Endothelial cell (in vitro differentiated cells): ENCODE measurements at places on chromosomes 7 and 10.
A peak's percentile ranks its signal among the peaks of the same experiment; 100 is the strongest.

- DNase-seq, result no peak
These were observed 12.4 kb downstream of the FOXL3 start for GRCh38 chr7:302054-302992.

GRCh38 chr7:98202367-98203195 is 8.7 kb upstream of the BHLHA15 start:
- DNase-seq, result no peak

DNA sequence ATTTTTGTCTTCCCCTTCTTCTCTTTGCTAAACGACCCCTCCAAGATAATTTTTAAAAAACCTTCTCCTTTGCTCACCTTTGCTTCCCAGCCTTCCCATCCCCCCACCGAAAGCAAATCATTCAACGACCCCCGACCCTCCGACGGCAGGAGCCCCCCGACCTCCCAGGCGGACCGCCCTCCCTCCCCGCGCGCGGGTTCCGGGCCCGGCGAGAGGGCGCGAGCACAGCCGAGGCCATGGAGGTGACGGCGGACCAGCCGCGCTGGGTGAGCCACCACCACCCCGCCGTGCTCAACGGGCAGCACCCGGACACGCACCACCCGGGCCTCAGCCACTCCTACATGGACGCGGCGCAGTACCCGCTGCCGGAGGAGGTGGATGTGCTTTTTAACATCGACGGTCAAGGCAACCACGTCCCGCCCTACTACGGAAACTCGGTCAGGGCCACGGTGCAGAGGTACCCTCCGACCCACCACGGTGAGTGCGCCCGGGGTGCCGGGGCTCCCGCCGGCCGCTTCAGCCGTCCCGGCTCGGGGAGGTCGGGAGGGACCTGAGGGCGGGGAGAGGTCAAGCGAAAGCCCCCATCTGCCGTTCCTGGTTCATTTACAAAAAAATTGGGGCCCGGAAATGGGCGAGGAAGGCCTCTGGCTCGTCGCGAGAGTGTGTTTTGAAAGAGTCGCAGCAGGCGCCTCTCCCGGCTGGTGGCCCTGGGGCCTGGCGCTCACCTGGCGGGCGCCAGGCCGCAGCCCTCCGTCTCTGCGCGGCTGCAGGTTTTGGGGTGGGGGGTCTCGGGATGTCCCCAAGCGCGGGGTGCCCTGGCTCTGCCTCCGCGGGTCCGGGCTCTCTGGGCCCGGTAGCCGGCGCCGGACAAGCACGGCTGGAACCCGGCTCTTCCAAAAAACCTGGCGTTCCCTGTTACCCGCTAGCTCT is 1.2 kb downstream of the GATA3 start:
- DNase-seq, result no peak

GRCh38 chr7:43077732-43078391 is 34.6 kb upstream of the HECW1 start:
- DNase-seq, result no peak

GRCh38 chr7:126361183-126361582 is 891.6 kb downstream of the GRM8 start:
- no peak for DNase-seq

DNA sequence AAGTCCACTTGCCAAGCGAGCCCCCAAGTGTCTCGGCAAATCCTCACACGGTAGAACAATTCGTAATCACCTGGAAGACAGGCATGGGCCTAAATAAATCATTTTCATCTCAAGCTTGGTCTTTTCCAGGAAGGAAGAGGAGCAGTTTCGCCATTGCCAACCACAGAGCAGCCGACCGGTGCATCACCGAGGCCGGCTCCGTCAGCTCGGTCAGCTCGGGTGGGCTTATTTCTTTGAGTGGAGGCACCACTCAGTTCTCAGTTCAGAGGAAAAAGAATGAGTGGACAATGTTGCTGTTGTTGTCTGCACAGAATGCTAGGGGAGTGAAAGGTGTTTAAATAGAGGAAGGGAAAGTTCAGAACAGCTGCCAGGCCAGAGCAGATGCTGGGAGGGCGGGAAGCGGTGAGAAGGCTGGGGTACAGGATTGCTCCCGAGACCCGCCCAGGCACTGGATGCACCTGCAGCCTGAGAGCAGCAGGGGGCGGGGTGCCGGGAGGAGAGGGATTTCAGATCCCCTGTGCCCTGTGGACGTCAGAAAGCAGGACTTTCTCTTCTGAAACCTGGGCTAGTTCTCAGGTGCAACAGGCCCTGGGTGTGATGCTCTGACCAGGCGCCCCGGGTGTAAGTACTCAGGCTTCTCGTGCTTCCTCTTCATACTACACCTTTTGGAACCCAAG is 17.7 kb upstream of the IGFBP3 start:
- DNase-seq, result peak; percentile 30

DNA sequence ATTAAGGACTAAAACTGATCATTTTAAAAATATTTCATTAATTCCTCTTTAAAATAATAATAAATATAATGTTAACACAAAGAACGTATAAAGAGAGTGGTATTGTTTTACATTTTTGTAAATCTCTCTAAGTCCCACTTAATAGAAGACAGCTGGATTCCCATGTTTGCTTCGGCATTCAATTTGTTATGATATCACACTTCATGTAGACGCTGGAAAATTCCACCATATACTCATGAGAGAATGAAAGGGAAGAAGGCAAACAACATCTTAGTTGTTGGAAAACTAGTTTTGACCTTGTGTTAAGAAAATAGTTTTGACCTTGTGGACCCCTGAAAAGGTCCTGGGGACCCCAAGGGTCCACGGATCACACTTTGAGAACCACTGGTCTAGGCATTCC is 85.3 kb upstream of the MGMT start:
- DNase-seq, result no peak

GRCh38 chr7:3670898-3671297 is 369.8 kb downstream of the SDK1 start:
- DNase-seq, result no peak

GRCh38 chr7:31056775-31057346 is 4.8 kb downstream of the ADCYAP1R1 start:
- DNase-seq, result no peak

GRCh38 chr10:65805511-65805910 is 1120.3 kb upstream of the LRRTM3 start:
- DNase-seq, result no peak

DNA sequence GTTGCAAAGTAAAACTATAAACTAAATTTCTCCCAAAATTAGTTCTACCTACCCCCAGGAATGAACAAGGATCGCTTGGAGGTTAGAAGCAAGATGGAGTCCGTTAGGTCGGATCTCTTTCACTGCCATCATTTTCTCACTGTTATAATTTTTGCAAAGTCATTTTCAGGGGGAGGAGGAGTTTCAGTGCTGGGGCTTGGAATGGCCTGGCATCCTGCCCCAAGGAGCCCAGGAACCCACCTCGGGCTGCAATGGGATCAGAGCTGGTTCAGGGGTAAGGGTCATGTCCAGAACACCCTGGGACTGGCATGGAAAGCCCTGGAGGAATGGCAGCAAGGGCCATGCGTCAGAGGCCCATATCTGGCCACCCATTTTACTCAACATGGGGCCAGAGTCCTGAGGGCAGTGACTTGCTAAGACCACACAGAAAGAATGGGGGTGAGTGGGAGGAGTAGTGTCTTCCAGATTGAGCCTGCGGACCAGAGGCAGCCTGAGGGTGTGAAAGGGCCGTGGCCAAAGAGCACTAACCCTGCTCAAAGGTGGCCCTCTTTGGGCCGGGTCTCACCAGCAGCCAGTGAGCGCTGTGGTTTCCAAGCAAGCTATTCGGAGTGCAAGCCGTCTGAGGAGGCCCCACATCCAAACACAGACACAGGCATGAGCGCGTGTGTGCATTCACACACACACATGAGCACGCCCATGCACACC is 31.8 kb downstream of the GPRIN2 start:
- no peak for DNase-seq

- DNase-seq, result no peak
These were observed 31.5 kb upstream of the SMNDC1 start for GRCh38 chr10:110336111-110336721.

GRCh38 chr10:29535012-29535777 is 99.6 kb downstream of the SVIL start:
- DNase-seq, result peak; percentile 58

- no peak for DNase-seq
These were observed 107.3 kb downstream of the PROSER2 start for GRCh38 chr10:11930312-11930978.

GRCh38 chr10:125007436-125007835 is 65.5 kb downstream of the ZRANB1 start:
- no peak for DNase-seq

DNA sequence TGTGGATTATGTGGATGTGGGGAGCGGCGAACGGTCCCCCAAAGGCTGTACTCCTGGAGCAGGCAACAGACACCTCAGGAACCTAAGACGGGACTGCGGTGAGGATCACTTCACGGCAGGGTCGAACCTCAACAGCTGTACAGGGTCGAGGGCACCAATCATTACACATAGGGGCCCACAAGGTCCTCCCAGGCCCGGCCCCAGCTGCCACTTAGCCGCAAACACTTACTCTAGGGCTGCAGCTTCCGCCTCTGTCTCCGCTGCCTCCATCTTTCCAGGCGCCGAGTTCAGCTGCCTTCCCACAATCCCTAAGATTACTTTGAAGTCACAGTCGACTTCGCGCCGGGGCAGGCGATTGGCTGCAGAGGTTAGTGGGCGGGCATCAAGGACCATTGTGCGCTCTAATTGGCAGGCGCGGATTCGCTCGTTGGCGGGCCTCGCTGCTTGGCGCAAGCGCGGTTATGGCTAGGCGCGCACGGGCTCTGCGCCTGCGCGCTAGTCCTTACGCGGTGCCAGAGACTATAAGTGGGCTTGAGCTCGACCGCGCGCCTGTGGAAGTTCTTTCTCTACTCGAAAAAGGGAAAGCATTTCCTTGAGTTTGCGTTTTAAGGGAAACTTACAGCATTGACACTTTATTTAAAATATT is at the start of gene ZWINT:
ZWINT (minus strand) TSS at position 293 of the 646 bp plus-strand sequence; CDS start at position 270, 23 bp downstream.
- DNase-seq, result peak; percentile 95

GRCh38 chr7:77467408-77467807 is 51.3 kb upstream of the GSAP start:
- no peak for DNase-seq

DNA sequence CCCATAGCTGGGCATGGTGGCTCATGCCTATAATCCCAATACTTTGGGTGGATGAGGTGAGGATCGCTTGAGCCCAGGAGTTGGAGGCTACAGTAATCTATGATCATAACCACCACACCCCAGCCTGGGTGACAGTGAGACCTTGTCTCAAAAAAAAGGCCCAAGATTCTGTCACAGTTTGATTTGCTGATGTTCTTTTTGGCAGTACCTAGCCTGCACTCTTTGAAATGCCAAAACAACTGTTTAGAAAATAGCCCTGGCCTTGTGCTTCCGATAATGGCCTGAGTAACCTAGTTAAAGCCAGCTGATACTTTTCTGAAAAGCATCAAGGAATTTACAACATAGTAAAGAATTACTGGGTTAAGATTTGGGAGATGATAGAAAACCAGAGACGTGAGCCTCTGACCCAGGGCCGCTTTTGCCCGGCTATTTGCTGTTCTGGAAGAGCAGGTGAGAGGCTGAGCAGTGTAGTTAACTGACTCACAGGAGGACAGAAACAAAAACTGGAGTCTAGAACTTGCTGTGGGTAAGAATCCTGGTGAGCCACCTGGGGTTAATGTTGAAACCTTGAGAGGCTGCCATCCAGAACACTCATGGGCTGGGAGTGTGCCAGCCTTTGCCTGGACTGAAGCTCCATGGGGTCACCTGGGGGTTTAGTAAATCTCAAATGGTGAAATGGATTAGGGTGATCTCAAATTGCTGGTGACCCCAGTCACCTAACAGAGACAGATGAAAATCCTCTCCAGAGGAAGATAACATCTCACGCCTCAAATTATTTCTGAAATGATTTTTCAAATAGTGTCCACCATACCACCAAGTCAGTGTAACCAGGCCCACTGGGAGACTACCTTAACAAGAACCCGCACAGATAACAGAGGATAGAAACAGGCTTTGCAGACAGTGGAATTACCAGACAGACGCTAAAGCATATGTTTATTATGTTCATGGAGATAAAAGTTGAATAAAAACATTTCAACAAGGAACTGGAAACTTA is 51.8 kb downstream of the GALNT11 start:
- no peak for DNase-seq

DNA sequence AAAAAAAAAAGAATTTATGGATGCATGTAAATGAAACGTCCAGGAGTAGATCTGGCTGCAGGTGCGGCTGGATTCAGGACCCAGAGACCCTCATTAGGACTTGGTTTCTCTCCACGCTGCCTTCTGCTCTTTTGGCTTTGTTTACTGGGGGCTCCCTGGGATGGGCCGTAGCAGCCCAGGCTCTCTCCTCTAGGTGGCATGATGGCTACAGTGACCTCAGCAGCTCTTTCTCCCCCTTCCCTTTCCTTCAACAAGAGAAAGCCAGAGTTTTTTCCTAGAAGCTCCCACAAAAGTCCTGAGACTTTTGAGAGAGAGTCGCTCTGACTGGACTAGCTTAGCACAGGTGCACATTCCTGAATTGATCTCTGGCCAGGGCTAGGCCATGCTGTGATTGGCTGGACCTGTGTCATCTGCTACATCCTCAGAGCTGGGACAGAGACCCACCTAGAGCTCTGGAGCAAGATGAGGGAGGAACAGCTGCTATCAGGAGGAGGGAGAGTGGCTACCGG is 67.8 kb upstream of the PDCD4 start:
- peak; percentile 50 for DNase-seq

DNA sequence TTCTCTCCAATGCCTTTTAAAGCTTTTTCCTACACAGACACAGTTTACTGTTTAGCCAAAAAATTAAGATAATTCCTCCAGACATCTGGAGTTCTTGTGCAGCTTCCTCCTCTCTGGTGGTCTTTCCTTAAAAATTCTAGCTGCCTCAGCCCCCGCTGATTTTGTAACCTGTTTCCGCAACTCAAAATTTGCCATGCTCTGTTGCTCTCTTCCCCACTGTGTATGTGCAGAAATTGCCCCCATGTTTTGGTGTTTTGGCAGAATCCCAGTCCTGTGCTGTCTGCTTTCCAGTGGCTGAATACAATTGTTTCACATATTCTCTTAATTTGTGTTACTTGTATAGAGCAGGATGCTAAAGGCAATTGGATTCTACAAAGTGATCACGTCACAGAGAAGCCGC is 151.7 kb upstream of the PRSS1 start:
- DNase-seq, result no peak

GRCh38 chr7:159130199-159130775 is 14.4 kb downstream of the VIPR2 start:
- DNase-seq, result no peak

GRCh38 chr7:126820925-126821324 is 431.8 kb downstream of the GRM8 start:
- DNase-seq, result no peak
